Omental fat pad (tissue), 4 donors: ENCODE measurements at places on chromosomes 5 and 9. TPM values are rescaled to one million over a fixed set of nuclear protein-coding genes. Genes with fewer than 3 reads are reported as not detected.

RLN2 gene
- total RNA-seq, result not detected

RFESD gene
- 0.88 TPM for total RNA-seq

- no peak for DNase-seq
Observed at GRCh38 chr5:130112246-130112645, 208.0 kb downstream of the CHSY3 start.

DNA sequence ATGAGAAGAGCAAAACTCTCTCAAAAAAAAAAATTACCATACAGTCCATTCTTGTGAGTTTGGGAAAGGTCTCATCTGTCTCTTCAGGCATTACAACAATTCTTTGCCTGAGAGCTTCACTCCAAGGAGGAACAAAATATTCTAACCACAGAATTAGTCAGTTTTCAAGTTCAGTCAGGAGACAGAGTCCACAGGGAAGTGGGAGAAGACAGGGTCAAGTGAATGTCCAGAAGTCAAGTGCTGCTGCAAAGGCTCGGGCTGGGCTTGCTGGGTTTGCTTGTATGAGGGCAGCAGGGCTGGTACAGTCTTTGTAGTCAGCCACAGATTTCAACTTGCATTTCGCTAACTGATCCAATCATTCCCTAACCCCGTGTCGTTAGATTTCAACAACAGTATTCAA is 17.6 kb upstream of the HEXB start:
- no peak for DNase-seq

- DNase-seq, result no peak
Observed at GRCh38 chr9:31168161-31168560, 1216.3 kb upstream of the ACO1 start.

- DNase-seq, result no peak
Observed at GRCh38 chr5:112940670-112941069, 18.6 kb upstream of the REEP5 start.
